ENCODE measurements at places on chromosomes 2 and 18.

DNA sequence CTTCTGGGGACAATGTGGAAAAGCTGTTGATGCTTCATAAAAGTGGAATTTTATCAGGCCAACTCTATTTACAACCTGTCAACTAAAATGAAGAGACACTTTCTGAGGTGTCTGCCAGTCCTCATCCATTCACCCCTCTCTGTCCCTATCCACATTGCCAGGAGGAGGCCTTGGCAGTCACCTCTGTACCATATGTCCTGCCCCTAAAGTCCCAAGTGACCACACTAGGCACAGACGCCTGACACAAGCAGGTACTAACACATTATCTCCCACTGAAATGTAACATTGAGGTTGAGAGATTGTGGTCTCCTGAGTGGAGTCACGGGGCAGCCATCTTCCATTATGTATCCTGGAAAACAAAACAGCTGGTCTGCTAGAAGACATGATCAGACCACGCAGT is 71.4 kb downstream of the OSBPL1A start:
- no peak for DNase-seq

DNA sequence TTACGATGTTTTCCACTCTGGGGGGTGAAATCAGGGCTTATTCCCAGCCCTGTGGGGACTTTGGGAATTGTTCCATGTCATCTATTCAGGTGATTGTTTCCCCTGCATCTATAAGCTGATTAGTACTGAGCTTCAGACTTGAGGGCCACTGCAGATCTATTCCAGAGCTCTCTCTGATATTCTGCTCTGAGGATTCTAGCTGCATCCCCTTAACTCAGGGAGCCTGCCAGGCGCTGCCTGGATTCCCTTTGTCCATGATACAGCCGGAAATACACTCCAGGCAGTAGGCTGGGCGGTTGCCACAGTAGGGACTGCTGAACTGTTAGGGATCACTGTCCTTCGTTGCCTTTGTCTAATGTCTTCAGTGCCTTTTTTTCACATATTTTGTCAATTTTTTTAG is 31.3 kb downstream of the PTRHD1 start:
- DNase-seq: no peak

DNA sequence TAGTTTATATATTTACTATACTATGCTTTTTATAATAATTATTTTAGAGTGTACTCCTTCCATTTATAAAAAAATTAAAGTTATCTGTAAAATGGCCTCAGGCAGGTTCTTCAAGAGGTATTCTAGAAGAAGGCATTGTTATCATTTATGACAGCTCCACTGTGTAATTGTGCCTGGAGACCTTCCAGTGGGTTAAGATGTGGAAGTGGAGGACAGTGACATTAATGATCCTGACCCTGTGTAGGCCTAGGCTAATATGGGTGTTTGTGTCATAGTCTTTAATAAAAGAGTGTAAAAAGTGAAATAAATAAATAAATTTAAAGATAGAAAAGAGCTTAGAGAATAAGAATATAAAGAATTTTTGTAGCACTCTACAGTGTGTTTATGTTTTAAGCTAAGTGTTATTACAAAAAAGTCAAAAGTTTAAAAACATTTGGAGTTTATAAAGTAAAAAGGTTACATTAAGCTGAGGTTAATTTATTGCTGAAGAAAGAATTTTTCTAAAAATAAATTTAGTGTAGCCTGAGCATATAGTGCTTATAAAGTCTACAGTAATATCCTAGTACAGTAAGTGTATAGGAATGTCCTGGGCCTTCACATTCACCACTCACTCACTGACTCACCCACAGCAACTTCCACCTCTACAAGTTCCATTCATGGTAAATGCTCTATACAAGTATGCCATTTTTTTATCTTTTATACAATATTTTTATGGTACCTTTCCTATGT is 190.0 kb upstream of the SESTD1 start:
- DNase-seq: no peak

DNA sequence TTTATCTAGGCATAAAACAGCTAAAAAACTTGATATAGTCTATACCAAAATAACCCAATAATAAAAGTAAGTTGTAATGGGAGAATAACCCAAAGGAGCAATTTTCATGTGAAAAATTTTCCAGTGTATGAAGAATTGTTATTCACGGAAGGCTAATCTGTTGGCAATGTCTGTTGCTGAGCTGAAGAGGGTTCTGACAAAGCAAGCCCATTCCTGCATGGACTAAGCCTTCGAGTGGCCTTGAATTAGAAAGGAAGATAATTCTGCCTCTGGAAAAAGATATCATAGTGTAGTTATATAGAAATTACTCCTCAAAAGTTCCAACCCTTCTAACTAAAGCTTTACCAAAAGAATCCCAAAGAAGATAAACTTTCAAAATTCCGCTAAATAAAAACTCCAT is 101.5 kb downstream of the MAP2 start:
- no peak for DNase-seq

Data from T-helper 22 cell (primary cell).